ENCODE measurements at places on chromosomes 12 and 14.

- no peak for DNase-seq
Measured at GRCh38 chr12:78473136-78473535, 391.4 kb upstream of the SYT1 start.

- DNase-seq = no peak
Measured at GRCh38 chr12:11545484-11546330, 103.8 kb upstream of the ETV6 start.

GRCh38 chr12:67916266-67916970 is 72.8 kb upstream of the IFNG-AS1 start:
- DNase-seq = no peak

- DNase-seq = no peak
Measured at GRCh38 chr12:67786086-67786485, 137.5 kb downstream of the DYRK2 start.

- DNase-seq = no peak
Measured at GRCh38 chr12:114000861-114001260, 34.7 kb upstream of the RBM19 start.

DNA sequence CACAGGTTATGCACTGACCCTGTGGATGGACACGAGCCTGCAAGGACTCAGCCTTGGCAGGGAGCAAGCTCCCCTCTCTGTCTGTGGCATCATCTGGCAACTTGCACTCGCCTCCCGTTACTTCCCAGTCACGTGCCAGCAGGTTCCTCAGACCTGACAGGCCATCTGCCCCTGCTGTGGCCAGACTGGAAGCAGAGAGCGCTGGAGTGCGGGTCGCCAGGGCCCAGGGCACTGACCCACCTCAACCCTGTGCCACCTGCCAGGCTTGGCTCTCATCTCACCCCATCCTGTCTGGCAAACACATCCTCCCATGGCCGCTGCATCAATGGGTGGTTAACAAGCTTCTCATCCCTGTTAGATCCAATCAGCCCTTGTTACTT is 28.4 kb downstream of the SLC6A12 start:
- DNase-seq = no peak

- no peak for DNase-seq
Measured at GRCh38 chr14:53545217-53545616, 392.1 kb upstream of the DDHD1 start.

- no peak for DNase-seq
Measured at GRCh38 chr12:18165422-18165871, 75.5 kb upstream of the RERGL start.

GRCh38 chr14:74622257-74622656 is 10.2 kb upstream of the LTBP2 start:
- no peak for DNase-seq

DNA sequence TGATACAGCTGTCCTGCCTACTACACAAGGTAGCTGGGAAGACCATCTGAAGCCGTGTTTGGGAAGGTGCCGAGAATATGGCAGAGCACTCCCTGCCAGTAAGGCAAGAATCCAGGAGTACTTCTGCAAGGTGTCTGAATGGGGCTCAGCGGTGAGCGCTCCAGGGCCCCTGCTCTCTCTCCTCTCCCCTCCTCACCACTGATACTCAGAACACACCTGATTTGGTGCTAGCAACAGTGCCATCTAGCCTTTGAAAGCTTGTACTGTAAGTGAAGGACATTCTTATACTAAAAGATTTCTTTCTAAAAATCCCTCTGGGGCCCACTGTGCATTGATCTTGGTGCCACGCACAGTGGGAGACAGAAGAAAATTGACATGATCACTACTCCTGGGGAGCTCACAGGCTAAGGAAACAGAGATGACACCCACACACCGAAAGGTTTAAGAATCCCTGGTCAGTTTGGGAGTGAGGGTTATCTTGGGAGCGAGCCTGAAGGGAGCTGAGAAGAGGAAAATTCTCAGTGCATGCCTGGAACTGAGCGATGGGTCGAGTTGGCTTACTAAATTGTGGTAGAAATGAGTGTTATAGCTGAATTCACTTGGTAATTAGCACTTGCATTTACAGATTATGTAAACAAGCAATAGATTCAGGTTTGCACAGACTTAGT is 216.9 kb downstream of the NTF3 start:
- DNase-seq = no peak

All from amygdala (tissue), 56 donors.